ENCODE measurements at places on chromosomes 16 and 17. TPM values are rescaled to one million over a fixed set of nuclear protein-coding genes. Genes with fewer than 3 reads are reported as not detected.
A peak's percentile ranks its signal among the peaks of the same experiment; 100 is the strongest.

The KIF18B gene
- total RNA-seq, result under 0.01 TPM

The CNTROB gene
- total RNA-seq, result 10.5 TPM

The KCNJ2 gene
- 2.3 TPM for total RNA-seq

The PRSS27 gene
- 0.05 TPM for total RNA-seq

The CMTM3 gene
- total RNA-seq, result 2.7 TPM

The CDH1 gene
- total RNA-seq, result 69.3 TPM

The PLA2G10 gene
- total RNA-seq, result not detected

The TMIGD1 gene
- total RNA-seq, result not detected

The CCDC182 gene
- total RNA-seq, result not detected

The TRPV3 gene
- 0.33 TPM for total RNA-seq

The PRAC2 gene
- not detected for total RNA-seq

The AOC3 gene
- 2.4 TPM for total RNA-seq

DNA sequence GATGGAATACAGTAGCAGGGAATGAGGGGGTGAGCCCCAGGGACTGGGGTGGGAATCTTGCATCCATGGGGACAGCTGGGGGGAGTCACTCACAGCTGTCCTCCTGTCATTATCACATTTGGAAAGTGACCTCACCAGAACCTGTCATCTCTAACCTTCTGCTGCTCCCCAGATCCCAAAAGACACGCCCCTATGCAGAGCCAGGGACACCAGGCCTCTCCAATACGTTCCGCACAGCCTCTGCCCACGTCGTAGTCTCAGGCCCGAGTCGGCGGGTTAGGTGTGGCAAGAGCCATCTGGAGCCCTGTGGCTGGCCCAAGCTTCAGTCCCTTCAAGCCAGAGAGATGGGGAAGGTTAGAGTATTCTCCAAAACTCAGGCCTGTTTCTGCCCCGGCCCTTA is 214.3 kb downstream of the ENGASE start:
- DNase-seq, result no peak
- H3K36me3 ChIP-seq, result no peaks in the 10 kb centered on the region
- no peaks in the 10 kb centered on the region for H3K4me1 ChIP-seq
- no peak overlapping the region for H3K27ac ChIP-seq

GRCh38 chr17:333626-334396 is 18.8 kb downstream of the RPH3AL start:
- no peaks in the 10 kb centered on the region for H3K27me3 ChIP-seq
- H3K27ac ChIP-seq, result peak overlapping the region; percentile 73
- no peak overlapping the region for H3K4me3 ChIP-seq
- peaks cover 11% of the 10 kb centered on the region for H3K4me1 ChIP-seq

DNA sequence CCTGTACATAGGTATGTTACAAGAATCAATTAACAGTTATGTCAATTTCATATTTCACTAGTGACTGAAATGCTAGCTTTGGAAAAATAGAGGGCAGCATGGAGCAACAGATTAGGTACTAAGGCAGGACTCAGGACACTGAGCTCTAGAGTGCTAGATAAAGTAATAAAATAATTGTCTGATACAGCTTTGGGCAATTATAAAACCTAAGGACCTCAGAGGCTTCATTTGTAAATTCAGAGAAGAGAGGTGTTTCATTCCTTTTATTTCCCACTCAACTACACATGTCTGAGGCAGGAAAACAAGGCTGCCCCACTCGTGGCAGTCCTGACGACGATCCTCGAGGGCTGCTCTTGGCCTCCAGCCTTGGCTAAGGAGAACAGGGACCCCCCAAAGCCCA is 81.5 kb downstream of the CA4 start:
- no peak overlapping the region for H3K4me3 ChIP-seq
- DNase-seq, result no peak
- H3K36me3 ChIP-seq, result peaks cover 13% of the 10 kb centered on the region
- no peak overlapping the region for H3K27ac ChIP-seq
- H3K27me3 ChIP-seq, result no peaks in the 10 kb centered on the region

DNA sequence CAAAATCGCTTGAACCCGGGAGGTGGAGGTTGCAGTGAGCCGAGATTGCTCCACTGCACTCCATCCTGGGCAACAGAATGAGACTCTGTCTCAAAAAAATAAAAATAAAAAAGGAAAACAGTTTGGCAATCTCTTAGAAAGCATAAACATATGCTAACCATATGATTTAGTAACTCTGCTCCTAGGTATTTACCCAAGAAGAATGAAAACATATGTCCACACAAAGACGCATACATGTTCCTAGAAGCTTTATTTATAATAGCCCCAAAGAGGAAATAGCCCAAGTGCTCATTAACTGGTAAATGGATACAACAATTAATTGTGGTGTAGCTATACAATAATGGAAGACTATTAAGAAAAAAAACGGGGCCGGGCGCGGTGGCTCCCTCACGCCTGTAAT is 18.5 kb upstream of the CDH1 start:
- H3K4me3 ChIP-seq, result no peak overlapping the region
- no peaks in the 10 kb centered on the region for H3K36me3 ChIP-seq
- H3K27ac ChIP-seq, result no peak overlapping the region
- DNase-seq, result no peak
- no peaks in the 10 kb centered on the region for H3K27me3 ChIP-seq

GRCh38 chr16:88792078-88792550 is 7.1 kb upstream of the PIEZO1 start:
- peaks cover 14% of the 10 kb centered on the region for H3K4me1 ChIP-seq
- no peak for DNase-seq
- H3K27me3 ChIP-seq, result no peaks in the 10 kb centered on the region
- H3K36me3 ChIP-seq, result no peaks in the 10 kb centered on the region
- no peak overlapping the region for H3K4me3 ChIP-seq
- no peak overlapping the region for H3K27ac ChIP-seq

GRCh38 chr16:66258916-66259845 is 107.3 kb upstream of the CDH5 start:
- no peaks in the 10 kb centered on the region for H3K4me1 ChIP-seq
- H3K4me3 ChIP-seq, result no peak overlapping the region
- no peaks in the 10 kb centered on the region for H3K36me3 ChIP-seq
